CD8-positive, alpha-beta memory T cell (primary cell): ENCODE measurements at places on chromosomes 3 and 15. TPM values are rescaled to one million over a fixed set of nuclear protein-coding genes. Genes with fewer than 3 reads are reported as not detected.

Gene HRH1
- total RNA-seq, result 0.42 TPM

GRCh38 chr3:180383332-180384020, 218.5 kb upstream of the TTC14 start:
- DNase-seq, result no peak

- DNase-seq, result no peak
Measured at GRCh38 chr3:149765762-149766334, 13.6 kb upstream of the COMMD2 start.

Gene MORC1
- not detected for total RNA-seq

Gene ABHD10
- total RNA-seq, result 43.1 TPM

DNA sequence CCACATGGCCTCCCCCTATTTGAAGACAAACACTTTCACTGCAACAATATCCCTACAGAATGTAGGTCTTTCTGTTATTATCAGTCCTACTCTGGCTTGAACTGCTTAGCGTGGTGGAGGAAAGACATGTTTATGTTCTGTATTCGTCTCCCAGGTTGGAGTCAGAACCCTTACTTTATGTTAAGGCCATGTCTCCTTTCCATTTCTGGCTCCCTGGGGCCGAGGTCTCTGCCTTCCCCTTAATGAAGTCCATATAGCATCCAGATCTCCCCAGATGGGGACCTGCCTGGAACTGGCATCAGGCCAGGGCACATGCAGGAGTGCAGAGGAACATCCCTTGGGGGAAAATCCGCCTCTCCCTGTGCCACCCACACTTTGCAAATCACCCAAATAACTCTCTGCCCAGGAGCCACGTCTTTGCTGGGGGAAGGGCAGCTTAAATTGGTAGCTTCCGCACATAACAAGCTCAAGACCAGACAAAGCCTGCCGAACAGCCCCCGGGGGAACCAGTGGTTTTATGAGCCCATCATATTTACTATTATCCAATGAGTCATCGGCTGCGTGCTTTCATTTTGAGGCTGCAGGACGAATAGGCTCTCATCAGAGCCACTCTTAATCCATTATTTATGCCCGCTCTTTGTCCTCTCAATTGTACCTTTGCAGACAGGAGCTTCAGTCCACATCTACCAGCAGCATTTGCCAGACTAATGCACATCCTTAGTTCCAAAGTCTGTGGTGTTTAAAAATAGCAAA, 237.0 kb downstream of the UACA start:
- DNase-seq, result no peak

GRCh38 chr3:65883613-65884012, 155.1 kb downstream of the MAGI1 start:
- DNase-seq, result no peak

DNA sequence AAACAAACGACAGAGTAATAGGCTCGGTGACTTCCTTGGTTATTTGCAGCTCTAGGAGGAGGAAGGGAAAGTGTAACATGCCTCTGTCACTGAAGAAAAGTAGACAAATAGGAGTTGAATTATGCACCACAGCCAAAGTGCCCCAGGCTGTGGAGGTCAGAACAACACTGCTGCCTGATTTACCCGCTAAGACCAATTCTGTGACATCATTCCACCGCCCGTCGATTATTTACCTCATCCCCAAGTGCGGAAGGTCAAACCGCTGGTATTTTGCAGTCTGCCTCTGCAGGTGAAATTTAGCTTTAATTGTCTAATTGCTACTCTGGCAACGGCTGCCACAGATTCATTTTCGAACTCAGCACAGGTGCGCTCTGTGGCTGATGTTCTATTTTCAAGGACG, 106.3 kb upstream of the PRICKLE2 start:
- no peak for DNase-seq

DNA sequence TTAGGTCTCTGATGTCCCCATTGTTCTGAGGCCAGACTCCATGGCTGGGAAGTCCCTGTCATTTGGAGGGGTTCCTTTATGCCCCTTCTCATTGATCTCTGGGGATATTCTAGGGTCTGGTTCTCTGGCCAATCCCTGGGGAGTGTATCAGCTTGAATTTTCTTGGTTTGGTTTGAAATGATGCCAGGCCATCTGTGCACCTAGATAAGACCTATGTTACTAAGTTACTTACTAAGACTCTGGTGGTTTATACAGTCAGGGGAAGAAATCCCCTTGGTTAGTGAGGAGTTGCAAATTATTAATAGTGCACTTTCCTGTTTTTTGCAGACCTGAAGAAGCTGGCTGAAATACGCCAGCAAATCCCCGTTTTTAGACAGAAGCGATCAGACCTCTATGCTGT, 20.3 kb downstream of the NIT2 start:
- DNase-seq, result no peak

DNA sequence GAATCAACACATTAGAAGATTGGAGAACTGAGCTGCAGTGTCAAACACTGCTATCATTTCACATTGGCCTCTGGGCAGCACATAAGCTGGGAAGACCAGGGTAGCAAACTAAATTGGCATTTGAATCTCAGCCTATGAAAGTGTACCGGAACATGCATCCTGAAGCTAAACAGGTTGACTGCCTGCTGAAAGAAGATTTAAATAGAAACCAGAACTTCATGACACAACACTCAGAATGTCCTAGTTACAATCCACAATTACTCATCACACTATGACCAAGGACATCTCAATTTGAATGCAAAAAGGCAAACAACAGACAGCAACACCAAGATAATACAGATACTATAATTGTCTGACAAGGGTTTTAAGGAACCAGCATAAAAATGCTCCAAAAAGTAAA, 26.2 kb downstream of the TM2D3 start:
- DNase-seq, result no peak

DNA sequence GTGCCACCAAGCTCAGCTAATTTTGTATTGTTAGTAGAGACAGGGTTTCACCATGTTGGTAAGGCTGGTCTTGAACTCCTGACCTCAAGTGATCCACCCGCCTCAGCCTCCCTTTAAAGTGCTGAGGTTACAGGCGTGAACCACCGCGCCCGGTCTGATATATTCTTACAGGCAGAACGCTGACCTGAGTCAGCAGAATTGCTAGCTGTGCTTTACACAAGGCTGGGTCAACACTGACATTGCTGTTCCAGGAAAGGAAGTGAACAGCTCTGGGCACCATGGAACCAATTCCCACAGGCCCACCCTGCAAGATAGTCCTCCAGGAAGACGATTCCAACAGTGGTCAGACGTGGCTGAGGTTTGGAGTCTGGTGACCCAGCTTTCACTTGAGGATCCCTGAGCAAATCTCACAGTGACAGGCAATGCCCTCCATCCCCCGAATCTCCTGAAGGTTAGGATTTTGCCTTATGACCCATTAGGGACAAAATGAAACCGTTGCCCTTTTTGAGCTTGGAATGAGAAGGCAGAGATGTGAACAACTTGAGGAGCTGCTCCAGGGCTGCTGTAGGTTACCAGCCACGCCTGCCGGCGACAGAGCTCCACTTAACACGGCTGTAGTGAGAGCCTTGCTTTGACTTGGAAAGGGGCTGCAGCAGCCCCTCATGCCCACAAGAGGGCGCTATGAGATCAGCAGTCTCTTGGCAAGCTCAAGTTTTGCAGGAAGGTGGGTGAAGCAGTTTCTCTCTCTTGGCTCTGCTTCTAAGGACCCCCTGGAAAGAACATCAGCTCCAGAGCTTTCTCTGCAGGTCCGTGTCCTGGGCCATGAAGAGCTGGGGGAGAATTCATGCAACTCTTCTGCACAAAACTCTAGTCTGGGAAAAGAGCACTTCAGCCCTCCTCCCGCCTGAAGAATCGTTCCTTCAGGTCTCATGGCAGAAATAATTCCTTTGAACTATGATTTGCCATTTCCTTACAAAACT, 74.1 kb downstream of the SENP2 start:
- DNase-seq, result peak; percentile 35

DNA sequence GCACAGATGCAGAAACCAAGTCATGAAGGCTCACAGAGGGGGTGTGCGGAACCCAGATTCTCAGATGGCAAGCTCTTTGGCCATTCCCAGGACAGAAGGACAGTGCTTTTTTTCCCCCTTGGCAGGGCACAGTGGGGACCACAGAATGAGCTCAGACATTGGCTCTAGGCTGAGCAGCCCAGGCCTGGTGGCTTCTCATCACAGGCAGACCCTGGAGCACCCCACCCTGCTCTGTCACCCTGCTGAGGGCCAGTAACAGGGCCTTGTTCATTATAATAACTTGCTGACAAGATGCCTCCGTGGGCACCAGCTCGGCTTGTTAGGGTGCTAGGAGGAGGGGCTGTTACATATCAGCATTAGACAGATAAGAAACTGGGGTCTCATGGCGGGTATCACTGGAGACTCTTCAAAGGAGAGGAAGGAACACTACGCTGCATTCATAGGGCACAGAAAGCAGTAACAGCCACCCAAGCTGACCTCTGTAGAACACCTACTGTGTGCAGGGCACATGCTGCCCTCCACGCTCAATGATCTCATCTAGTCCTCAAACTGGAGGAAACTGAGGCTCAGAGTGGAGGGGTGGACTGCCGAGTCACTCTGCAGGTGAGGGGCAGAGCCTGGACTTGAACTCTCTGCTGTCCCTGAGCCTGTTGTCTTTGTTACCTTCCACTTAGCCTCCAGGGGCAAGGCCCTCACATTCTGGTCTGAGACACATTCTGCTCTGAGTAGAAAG, 69.9 kb upstream of the SEC13 start:
- DNase-seq, result no peak

GRCh38 chr15:70259640-70260508, 162.2 kb upstream of the TLE3 start:
- no peak for DNase-seq

Gene SKOR1
- 0.16 TPM for total RNA-seq

GRCh38 chr15:37014137-37014536, 86.2 kb downstream of the MEIS2 start:
- DNase-seq, result no peak

- DNase-seq, result no peak
Measured at GRCh38 chr3:129596194-129597086, 10.0 kb downstream of the PLXND1 start.

GRCh38 chr15:78265752-78266224, 1.4 kb downstream of the DNAJA4 start:
- DNase-seq, result no peak

GRCh38 chr3:66538390-66538789, 37.6 kb upstream of the LRIG1 start:
- DNase-seq, result no peak

DNA sequence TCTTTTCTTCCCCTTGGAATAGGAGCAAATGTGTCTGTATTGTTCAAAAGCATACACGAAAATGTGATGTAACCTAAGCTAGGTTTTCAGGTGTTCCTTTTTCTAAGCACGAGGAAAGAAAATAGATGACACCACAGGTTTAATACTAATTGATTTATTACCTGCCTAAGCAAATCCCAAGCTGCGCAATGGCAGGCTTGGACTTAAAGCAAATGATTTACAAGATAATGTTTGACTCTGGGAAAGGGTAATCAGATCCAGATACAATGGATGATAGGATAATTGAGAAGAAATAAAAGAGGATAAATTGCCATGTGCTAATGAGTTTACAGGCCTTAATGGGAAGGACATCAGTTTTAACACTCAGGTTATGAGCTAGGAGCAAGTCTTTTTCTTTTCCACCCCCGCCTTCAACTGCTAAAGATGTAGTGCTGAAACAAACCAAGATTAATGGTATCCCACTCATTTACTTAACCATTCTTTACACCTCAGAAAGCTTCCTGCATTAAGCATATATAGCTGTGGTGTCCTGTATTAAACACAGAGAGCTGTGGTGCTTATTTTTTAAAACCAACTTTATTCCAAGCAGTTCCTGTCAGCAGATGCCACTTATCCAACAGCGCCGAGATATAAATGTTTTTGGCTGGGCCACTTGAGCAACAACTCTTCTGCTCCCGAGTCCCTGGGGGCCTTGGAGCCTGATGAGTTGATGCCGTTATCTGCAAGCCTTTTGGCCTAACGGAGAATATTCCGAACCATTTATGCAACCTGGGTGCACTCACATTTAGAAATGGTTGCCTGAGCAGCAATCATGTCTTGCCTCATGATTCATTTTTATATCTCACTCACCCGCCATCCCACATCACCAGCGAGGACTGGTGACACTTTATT, 205.5 kb downstream of the MECOM start:
- DNase-seq, result no peak

Gene GPR62
- total RNA-seq, result not detected

Gene CD96
- total RNA-seq, result 69.1 TPM

GRCh38 chr3:45062697-45063070, 36.6 kb downstream of the CLEC3B start:
- DNase-seq, result no peak

Gene CTXN2
- not detected for total RNA-seq

DNA sequence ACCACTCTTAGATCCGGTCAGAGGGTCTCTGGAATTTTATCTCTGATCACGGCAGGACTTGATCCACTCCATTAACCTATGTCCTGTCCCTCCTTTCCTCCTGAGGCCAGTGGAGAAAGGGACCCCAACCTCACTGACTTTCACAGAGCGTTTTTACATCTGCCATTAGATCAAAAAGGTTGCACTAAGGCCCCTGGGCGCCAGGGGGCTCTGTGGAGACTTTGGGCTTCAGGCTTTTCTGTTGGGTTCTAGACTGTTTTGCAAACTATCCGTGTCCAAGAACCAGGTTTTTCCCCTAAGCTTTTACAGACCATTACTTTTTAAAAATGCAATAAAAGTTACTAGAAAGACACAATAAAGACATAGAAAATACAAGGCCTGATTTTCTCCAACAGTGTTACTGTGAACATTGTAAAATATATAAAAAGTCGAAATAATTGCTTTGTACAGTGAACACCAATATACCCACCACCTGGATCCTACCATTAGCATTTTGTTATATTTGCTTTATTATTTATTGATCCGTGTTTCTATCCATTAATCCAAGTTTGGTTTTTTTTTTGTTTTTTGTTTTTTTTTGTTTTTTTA, 159.7 kb downstream of the POLR2M start:
- no peak for DNase-seq

DNA sequence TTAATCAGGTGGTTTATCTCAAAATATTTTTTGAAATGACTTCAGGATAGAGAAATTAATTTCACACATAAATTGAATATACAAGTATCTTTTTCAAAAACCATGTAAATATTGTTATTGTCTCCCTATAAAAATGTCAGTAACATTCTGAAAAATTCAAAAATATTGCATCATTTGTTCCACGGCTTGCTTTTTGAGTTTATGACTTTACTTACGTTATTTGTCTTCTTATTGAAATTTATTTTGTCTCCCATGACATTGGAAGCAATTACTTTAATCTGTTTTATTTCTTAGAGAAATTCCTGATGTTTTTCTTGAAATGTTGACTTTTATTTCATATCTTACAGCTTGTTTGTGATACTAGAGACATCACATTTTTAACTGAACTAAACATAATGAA, 56.9 kb upstream of the P2RY1 start:
- DNase-seq, result no peak

Gene SLC22A13
- 0.44 TPM for total RNA-seq

- no peak for DNase-seq
Measured at GRCh38 chr3:52250122-52250521, 4.6 kb downstream of the PPM1M start.

- no peak for DNase-seq
Measured at GRCh38 chr3:10286596-10287295, 6.0 kb downstream of the GHRL start.

GRCh38 chr3:34035775-34036174, 237.3 kb downstream of the PDCD6IP start:
- DNase-seq, result no peak
